ENCODE measurements at places on chromosomes 7 and 10.
A peak's percentile ranks its signal among the peaks of the same experiment; 100 is the strongest.

DNA sequence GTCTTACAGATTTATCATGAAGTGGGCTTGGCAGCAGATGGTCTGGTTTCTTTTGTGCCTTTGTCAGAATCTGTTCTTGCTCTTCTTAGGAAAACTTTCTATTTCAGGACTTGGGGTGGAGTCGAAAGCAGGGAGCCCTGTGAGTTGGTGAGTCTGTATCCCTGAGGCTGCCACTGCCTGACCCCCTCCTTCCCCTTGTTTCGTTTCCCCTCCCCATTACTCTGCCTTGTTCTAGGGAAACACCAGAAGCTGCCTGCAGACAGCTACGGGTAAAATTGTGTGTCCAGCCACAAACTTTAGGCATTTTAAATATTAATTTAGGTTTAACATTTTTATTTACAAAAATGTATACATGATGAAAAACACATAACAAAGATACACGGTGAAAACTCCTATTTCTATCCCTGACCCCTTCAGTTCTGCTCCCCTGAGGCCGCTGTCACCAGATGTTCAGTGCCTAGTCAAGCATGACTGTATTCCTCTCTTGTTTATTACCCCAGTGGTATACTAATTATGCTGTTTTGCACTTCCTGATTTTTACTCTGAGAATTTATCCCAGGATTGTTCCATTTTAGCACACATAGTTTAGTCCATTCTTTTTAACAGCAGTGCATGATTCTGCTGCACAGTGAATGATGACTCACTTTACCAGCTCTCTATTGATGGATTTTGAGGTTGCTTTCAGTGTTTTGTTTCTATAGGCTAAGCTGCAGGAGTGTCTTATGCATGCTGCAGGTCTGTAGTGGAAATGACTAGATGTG is 9.1 kb downstream of the TSPAN14 start:
- no peak for DNase-seq

GRCh38 chr7:46191296-46191695 is 270.2 kb upstream of the IGFBP3 start:
- DNase-seq: no peak

DNA sequence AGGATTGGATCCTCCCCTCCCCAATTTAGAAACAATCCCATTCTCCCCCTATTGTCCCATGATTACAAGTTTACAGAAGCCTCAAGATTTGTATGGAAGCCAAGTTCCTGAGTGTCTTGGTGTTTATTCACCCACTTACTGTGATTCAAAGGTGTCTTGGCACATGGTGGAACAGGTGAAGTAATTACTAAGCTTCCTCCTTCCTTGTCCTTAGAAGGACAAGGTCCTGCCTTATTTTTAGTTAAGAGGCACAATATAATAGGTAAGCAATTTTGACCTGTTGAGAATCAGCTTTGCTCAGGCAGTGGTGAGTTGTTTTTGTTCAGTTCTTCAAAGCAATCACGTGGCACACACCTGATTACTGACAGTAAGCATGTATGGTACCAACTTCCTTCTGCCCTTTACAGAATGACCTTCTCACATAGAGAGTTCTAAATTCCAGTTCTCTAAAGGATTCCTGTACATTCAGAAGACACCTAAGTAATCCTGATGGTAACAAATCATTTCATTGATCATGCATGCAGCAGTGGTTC is 60.7 kb upstream of the SLC13A1 start:
- no peak for DNase-seq

GRCh38 chr10:113518415-113518814 is 34.4 kb upstream of the HABP2 start:
- no peak for DNase-seq

DNA sequence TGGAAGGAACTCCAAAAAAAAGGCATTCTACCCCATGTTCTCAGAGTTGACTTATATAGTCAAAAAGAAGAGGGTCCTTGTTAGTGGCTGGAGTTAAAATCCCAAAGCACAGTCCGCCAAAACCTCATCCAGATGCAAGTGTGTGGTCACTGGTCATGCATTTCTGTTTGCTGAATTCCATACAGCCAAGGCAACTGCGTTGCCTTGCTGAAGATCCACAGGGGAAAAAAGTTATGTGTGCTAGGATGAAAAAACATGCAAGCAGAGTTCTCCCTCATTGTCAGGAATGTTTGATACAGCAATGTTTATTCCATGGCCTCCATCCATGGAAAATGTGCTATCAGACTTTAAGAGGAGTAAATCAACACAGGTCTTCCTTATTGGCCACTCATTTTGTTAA is 213.1 kb downstream of the CREB5 start:
- no peak for DNase-seq

- no peak for DNase-seq
These were observed 443.0 kb upstream of the MGMT start for GRCh38 chr10:129024046-129024445.

DNA sequence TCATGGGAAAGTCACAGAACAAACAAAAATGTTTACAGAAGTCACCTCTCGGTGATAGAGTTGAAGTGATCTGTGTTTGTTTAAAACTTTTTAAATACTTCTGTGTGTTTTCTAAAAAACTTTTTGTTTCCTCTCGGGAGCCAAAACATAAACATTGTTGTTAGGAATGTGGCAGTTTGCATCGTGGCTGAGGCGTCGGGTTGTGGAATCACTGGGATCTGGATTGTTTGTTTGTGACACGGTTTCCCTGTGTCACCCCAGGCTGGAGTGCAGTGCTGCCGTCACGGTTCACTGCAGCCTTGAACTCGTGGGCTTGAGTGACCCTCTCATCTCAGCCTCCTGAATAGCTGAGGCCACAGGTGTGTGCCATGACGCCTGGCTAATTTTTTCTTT is 29.0 kb upstream of the SUN1 start:
- no peak for DNase-seq

- no peak for DNase-seq
These were observed 4.6 kb upstream of the ZNF862 start for GRCh38 chr7:149833495-149834130.

- no peak for DNase-seq
These were observed 80.9 kb downstream of the LRMDA start for GRCh38 chr10:75512203-75512933.

DNA sequence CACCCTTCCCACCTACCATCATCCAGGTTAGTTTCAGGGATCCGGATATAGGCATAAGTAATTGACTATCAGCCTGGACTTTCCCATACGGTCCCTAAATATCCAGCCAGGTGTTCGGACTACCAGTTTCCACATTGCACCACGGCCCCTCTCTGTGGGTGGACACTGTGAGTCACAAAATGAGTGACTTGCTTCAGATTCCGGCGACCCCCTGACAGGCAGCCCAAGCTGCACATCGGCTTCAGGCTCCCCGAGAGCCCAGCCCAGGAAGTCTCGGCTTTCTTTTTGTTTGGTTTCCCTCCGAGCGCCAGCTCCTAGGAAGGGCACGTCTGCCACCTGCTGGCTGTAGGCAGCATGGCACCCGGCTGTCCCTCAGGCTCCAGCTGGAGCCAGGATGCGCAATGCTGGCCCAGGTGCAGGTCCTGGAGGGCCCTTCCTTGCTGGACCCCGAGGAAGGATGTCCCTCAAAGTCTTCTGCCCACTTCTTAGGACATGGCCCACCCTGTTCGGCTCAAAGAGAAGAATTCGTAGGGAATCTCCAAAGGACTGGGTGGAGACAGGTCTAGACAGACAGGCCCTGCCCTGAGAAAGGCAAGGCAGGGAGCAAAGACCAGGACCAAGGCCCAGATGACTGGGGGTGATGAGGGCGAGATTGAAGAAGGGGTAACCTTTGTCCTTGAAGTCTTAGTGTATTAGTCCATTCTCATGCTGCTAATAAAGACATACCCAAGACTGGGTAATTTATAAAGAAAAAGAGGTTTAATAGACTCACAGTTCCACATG is 10.6 kb downstream of the HABP2 start:
- DNase-seq: peak; percentile 44

GRCh38 chr7:151120896-151121295 is 34.6 kb downstream of the AGAP3 start:
- no peak for DNase-seq

GRCh38 chr10:17649836-17650235 is 5.9 kb downstream of the STAM start:
- no peak for DNase-seq

DNA sequence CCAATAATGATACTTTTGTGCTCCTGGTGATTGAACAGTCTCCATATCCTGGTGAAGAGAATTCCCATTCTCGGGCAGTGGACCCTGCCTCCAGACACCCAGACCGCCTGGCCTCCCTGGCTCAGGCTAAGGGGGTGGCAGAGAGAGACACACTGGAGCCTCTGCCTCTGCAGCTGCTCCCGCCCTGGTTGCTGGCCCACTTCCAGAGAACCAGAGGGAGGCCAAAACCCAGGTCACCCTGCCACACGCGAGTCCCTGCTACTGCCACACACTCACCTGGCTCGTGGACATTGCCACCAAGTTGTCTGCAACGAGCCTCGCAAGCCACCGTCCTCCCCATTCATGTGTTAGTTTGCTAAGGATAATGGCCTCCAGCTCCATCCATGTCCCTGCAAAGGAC is 221.8 kb downstream of the HPSE2 start:
- DNase-seq: no peak

DNA sequence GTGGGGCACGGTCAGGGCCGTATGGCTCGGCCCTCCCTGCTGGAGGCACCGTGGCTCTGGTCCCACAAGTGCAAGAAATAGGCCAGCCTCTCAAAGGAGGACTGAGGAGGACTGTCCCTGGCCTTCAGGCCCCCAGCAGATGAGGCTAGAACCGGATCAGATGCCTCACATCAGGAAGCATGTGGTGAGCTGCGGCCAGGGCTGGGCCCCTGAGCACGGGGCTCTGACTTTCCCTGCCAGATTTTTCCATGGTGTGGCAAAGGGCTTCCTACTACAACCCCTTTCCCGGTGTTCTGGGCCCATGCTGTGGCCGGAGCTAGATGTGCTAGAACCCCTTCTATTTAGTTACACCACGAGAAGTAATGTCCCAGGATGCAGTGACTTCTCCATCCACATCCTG is 100.4 kb downstream of the TCERG1L start:
- DNase-seq: no peak

- no peak for DNase-seq
These were observed 75.1 kb downstream of the CRPPA start for GRCh38 chr7:16345979-16346958.

DNA sequence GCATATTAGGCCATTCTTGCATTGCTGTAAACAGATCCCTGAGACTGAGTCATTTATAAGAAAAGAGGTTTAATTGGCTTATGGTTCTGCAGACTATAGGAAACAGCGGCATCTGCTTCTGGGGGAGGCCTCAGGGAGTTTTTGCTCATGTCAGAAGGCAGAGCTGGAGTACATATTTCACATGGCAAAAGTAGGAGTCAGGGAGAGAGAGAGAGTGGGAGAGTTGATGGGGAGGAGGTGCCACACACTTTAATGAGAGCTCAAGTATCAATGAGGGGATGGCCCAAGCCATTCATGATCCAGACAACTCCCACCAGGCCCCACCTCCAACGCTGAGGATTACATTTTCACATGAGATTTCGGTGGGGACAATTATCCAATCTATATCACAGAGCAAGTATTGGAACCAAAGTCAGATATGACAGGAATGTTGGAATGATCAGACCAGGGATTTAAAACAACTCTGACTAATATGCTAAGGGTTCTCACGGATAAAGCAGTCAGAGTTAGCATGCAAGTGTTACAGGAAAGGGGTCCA is 795.3 kb upstream of the CELF2 start:
- DNase-seq: no peak

DNA sequence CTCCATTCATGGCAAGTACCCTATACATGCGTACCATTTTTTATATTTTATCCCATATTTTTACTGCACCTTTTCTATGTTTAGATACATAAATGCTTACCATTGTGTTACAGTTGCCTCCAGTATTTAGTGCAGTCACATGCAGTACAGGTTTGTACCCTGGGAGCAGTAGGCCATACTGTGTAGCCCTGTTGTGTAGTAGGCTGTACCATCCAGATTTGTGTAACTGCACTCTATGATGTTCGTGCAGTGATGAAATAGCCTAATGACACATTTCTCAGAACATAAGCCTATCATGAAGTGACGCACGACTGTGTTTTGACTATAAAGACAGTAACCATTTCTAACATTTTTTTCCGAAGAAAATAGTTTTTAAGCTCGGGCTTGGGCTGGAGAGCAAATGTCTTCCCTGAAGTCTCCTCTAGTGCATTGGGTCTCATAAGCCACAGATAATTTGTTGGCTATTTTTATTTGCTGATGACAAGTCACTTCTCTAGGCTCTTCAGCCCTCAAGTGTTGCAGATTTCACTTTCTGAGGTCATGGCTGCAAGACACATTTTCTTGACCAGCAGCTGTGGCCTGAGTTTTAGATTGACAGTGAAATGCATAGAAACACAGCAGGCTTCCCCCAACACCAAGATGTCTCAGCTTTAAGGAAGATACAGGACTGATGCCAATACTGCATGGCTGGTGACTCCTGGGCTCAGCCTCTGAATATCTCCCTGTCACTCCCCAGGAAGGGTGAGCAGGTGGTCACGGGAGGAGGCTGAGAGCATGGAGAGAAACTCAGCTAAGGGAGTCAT is 26.9 kb downstream of the EPDR1 start:
- DNase-seq: no peak

- no peak for DNase-seq
These were observed 85.0 kb downstream of the KMT2E start for GRCh38 chr7:105098863-105099515.

DNA sequence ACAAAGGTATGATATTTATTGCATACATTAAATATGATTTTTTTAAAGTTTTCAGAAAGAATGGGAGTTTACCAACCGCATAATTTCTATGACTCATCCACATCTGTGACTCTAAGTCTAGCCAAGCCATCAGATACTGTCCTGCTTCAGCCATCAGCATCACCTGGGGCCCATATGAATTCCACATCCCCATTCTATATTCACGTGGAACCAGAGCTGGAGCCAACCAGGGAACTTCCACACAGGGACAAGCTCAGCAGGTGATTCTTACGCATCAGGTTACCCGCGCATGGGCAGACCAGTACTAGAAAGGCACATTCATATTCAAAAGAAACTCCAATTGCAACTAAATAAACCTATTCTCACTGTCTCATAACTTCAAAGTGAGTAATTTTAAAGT is 817.7 kb upstream of the IGFBP3 start:
- no peak for DNase-seq

- no peak for DNase-seq
These were observed 3.5 kb downstream of the SUN1 start for GRCh38 chr7:835485-836401.

GRCh38 chr7:117086788-117087187 is 133.5 kb downstream of the ST7 start:
- no peak for DNase-seq

GRCh38 chr10:43926371-43926770 is 277.7 kb upstream of the ZNF32 start:
- no peak for DNase-seq

GRCh38 chr10:37289833-37290464 is 164.6 kb downstream of the ANKRD30A start:
- no peak for DNase-seq

GRCh38 chr10:130370721-130371120 is 234.5 kb downstream of the GLRX3 start:
- DNase-seq: no peak

DNA sequence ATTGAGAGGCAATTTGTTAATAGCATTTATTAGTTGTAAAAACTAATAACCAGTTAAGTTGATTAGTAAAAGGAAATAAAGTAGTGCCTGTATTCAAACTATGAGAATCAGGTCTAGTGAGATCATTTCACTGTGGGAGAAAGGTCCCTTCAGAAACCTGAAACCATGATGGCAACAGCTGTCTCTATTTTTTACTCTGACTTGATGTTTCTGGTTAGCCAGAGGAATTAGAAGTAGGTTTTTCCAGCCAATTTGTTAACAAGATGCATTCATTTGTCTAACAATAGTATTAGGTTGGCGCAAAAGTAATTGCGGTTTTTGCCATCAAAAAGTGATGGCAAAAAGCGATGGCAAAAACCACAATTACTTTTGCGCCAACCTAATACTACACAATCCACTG is 272.2 kb upstream of the YAE1 start:
- DNase-seq: no peak

Measured in CD4-positive, alpha-beta T cell treated with Interleukin-6 at 100 ng/mL for 8 hours (primary cell).